ENCODE measurements at places on chromosomes 1 and 21.

DNA sequence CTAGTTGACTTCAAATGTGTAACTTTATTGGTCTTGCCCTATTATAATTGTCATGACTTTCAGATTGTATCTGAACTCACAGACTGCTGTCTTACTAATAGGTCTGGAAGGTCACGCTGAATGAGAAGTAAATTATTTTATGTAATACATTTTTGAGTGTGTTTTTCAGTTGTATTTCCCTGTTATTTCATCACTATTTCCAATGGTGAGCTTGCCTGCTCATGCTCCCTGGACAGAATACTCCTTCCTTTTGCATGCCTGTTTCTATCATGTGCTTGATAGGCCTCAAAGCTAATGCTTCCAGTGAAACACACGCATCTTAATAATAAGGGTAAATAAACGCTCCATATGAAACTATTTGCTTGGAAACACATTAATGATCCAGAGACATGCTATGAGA lies 7.3 kb downstream of the RGS4 start:
- DNase-seq: no peak

DNA sequence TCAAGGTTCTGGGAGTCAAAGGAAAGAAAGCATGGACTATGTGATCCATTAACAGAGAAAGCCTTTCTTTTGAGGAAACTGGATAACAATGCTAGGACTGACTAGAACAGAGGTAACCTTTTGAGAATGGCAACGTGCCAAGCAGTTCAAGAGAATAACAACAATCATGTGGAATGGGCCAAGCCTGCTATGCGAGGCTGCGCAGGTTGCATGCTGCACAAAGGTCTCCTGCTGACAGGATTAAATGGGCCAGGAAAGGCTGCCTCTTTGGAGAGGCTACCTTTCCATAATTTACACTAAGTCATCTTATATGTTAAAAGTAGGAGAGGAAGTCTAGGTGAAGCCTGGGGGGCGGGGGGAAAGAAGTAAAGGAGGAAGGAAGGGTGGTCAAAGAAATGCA lies 5.8 kb downstream of the PCNX2 start:
- no peak for DNase-seq

DNA sequence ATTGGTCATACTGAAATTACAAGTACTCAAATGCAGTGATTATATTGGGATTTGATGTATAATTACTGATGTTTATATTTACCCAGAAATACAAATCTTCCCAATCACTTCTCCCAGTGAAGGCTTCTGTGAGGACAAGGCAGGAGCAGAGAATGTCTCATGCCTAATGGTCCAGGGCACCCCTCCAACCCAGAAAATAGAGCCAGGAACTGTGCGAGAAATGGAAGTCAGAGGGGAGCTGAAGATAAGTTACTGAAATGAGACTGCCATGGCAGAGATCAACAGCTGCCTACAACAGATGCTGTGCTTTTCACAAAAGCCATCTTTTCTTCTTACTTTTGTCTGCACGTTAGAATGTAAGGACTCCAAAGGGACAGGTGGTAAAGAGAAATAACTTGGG lies 171.2 kb downstream of the TTLL7 start:
- no peak for DNase-seq

GRCh38 chr1:70486676-70487458 lies 75.8 kb downstream of the CTH start:
- no peak for DNase-seq

DNA sequence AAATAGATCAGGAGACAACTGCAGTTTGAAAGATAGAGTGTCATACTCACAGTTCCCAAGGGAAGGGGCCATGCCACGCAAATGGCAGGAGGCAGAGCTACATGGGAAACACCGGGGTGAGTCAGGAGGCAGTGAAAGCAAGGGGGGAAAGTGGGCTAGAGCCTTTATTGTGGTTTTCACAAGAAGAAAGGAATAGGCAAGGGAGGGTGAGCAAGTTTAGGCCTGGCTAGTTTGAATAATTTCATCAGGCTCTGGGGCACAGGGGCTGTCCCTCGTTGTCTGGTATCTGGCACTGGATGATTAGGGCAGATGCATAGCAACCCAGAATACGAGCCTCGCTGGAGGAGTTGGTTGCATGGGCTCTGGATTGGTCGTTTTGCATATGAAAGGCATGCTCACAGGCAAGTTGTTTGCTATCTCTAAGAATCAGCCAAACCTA lies 17.0 kb upstream of the ITLN2 start:
- no peak for DNase-seq

GRCh38 chr1:87821335-87821697 lies 492.6 kb downstream of the LMO4 start:
- no peak for DNase-seq

DNA sequence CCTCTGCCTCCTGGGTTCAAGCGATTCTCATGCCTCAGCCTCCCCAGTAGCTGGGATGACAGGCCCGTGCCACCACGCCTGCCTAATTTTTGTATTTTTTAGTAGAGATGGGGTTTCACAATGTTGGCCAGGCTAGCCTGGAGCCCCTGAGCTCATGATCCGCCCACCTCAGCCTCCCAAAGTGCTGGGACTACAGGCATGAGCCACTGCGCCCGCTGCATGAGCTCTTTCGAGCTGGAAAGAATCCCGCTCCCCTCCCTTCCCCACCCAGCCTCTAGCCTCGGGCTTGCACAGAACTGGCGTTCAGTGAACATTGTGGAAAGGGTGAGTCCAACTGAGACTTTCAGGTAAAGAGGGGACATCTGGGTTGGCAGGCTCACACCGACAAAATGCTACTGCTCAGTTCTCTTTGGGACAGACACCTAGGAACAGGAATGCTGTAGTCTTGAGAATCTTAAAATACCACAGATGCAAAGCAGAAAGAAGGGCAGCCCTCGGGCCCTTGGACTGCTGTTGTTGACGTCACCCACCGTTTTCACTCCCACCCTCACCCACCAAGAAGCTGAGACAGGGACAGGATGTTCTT lies 9.7 kb upstream of the GNG4 start:
- DNase-seq: no peak

GRCh38 chr1:116836099-116836498 lies 73.6 kb upstream of the PTGFRN start:
- DNase-seq: no peak

- no peak for DNase-seq
Observed at GRCh38 chr1:174391716-174392115, 56.0 kb upstream of the GPR52 start.

- no peak for DNase-seq
Observed at GRCh38 chr1:33379631-33380354, 51.1 kb downstream of the PHC2 start.

DNA sequence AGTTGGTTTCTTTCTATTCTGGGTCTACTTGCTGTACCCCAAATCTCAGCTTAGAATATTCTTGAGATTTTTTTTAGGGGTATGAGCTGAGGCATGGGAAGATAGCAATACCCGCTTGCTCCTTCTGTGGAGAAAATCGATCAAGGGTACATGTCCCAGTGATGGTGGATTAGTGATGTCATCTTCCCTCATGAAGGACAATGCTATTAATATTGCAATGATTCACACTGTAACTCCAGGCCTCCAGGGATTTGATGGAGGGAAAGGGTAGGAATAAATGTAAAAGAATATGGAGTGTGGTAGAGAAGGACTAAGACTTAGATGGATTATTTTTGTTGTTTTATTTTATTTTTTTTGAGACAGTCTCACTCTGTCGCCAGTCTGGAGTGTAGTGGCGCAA lies 47.4 kb downstream of the XCL1 start:
- no peak for DNase-seq

- no peak for DNase-seq
Observed at GRCh38 chr21:38838598-38839327, 33.0 kb downstream of the ETS2 start.

- no peak for DNase-seq
Observed at GRCh38 chr1:196209983-196210382, 398.3 kb downstream of the KCNT2 start.

- DNase-seq: no peak
Observed at GRCh38 chr1:113488576-113489177, 98.4 kb downstream of the MAGI3 start.

- DNase-seq: no peak
Observed at GRCh38 chr1:65021795-65022194, 55.4 kb upstream of the JAK1 start.

DNA sequence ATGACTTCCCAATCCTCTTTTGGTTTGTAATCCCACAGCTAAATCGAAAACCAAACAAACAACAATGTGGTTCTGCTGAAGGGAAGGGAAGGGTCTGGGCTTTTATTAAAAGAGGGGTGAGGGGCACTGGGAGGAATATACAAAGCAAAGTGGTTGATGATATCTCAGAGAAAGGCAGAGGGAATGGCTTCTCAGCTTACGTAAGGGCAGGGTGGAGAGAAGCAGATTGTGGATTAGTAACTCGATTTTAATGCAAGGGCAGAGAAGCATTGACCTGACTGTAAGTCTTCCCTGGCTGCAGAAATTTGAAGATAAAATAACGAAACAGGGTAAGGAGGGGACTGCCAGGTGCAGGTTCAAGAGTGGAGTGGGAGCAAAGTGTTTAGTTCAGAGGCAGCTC lies 438.2 kb upstream of the LRRC7 start:
- DNase-seq: no peak

GRCh38 chr1:239926184-239926583 lies 165.5 kb upstream of the FMN2 start:
- DNase-seq: no peak
